ENCODE measurements at places on chromosomes 11 and 22.

GRCh38 chr11:90855531-90855930, 632.7 kb upstream of the CHORDC1 start:
- DNase-seq: no peak

GRCh38 chr22:22738959-22739585, 94.7 kb downstream of the GGTLC2 start:
- DNase-seq: no peak

GRCh38 chr22:40509401-40510134, 127.0 kb downstream of the MRTFA start:
- no peak for DNase-seq

DNA sequence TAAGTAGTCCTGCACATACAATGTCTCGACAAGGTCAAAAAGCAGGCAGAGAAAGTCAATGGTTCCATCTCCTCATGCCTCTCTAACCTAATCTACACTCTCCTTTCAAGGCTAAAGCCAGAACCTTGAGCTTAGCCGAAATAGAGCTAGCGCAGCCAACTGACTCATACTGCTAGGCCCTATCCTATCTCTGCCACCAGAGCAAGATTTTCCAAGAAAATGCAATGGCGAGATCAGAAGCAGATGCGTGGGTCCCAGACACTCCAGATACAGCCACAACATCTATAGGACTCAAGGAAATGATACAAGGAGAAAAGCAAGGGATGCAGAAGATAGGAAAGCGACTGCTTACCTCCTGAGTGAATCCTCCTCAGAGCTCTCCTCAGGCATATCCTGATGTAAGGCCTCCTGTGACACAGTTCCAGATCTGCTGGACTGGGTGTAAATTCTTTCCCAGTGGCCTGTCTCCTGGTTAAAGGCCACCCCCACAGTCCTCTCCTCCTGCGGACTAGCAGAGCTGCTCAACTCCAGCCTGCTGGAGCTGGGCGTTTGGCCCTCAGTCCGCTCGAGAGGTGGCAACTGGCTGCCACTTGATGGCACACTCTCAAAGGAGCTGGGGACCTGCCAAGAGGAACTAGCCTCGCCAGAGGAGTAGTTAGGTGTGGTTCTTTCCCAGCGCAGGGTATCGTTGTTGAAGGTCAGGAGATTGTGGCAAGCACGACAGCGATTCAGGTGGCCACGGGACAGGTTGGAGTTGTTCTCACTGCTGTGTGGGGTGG, 52.0 kb downstream of the AMBRA1 start:
- DNase-seq: peak; percentile 12

DNA sequence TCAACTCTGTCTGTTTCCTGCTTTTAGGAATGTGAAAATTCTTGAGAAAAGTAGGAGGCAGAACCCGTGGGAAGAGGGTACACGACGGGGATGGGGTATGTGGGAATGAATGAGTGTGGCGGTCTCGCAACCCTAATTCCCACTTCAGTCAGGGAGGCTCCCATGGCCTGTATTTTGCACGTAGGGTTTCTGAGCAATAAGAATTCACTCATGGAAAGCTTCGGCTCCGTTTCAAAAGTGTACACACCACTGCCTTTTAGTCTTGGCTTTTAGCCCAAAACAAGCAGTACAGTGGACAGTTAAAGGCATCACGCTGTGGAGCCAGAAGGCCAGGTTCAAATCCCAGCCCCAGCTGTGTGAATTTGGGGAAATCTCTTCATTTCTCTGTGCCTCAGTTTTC, 116.7 kb downstream of the MN1 start:
- no peak for DNase-seq

GRCh38 chr11:134412203-134413042, at the start of gene B3GAT1:
TSS of gene B3GAT1 (minus strand) at chr11:134412242. CDS start at chr11:134387659, 24,583 bp downstream.
- no peak for DNase-seq

- no peak for DNase-seq
Measured at GRCh38 chr22:47472636-47473035, 710.2 kb downstream of the TBC1D22A start.

DNA sequence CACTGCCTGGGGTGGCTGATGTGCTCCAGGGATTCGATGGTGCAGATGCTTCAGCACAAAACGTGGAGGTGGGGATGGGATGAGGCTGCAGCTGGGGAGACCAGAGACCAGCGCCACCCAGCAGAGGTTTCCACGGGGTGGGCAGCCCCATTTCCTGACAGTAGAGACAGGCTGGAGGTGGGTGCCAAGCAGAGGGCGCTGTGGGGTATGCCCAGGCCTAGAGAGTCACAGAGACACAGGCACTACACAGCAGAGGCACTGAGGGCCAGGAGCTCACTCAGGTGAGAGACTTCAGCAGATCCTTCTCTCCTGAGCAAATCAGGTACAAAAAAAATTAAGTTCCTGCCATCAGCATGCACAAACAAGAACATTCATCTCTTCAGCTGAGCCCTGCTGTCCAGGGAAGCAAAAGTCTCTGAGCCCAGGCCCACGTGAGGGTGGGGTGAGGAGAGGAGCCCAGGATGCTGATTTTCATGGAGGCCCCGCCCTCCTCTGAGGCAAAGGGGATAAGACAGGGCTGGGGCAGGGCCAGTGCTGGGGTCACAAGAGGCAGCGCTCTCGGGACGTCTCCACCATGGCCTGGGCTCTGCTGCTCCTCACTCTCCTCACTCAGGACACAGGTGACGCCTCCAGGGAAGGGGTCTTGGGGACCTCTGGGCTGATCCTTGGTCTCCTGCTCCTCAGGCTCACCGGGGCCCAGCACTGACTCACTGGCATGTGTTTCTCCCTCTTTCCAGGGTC, 53.1 kb downstream of the GGTLC2 start:
- no peak for DNase-seq

GRCh38 chr11:68667511-68668500, 16.5 kb upstream of the GAL start:
- no peak for DNase-seq

- no peak for DNase-seq
Measured at GRCh38 chr11:28835790-28836189, 727.6 kb downstream of the METTL15 start.

DNA sequence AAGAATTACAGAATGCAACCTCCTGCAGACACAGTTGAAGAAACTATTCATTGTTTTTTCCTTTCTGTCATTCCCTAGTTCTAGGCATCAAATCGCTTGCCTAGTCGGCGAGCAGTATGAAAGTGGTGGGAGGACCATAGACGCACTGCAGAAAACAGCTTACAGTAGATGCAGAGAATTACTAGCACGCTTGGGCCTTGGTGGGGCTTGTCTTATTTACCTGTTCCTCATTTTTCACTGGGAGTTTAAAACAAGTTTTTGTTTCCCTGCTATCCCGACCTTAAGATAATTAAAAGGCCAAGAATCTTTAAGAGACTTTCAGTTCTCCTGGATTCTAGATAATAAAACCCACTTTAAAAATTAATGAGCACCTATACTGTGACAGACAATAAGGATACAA, 713 bp upstream of the ARL14EP start:
- no peak for DNase-seq

- no peak for DNase-seq
Measured at GRCh38 chr22:40671369-40671768, 7.9 kb upstream of the MCHR1 start.

GRCh38 chr22:38949889-38950405, 7.5 kb upstream of the APOBEC3A start:
- no peak for DNase-seq

DNA sequence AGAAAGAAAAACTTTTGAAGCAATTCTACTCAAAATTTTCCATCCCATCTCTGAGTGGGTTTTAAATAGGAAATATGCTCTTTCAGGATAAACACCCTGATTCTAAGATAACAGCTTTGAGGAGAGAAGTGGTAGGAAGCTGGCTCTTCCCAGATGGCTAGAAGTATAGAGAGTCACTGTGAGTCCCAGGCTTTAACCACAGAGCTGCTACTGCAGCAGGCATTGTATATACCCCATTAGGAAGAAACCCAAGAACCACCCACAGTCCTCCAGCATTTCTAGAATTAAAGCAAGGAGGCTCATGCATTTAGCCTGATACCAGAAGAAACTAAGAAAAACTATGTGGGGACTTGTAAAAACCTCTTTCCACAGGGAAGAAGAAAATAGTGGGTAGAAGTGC, 1405.6 kb upstream of the TENM4 start:
- DNase-seq: no peak

- peak; percentile 46 for DNase-seq
Measured at GRCh38 chr11:68677432-68677831, 6.9 kb upstream of the GAL start.

DNA sequence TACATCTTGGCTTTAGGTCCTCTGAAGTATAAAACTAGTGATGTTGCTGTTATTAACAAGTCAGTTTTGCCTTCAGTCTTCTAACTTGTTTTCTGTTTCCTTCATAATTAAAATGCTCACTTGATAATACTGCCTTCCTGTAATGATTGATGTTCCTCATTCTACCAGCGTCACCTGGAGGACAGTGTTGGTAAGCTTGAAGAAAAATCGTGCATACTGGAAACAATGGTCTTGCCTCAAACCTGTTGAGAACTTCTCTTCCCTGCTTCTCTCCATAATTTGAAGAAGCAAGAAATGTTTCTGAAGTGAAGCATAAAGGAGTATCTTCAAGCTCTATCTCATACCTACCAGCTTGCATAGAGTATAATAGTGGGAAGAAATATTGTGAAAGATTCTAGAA, 3.0 kb downstream of the YWHAH start:
- DNase-seq: peak; percentile 60

DNA sequence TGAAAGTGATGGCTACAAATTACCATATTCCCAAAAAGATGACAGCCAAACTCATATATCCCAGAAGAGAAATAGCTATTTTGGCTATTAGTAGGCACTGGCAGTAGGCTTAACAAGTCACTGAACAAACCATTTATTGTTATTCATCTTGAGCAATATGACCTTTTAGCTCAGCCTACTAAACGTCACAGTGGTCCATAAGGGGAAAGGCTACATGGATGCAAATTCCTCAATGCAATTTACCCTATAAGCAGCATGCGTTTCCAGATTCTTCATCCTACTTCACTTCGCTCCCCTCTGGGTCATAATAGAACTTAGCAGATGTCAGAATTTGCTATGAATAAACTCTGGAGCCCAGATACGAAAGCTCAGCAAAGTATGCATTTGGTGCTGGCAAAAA, 114.0 kb downstream of the SIK3 start:
- no peak for DNase-seq
